AG08396 (cell line): ENCODE measurements at places on chromosomes 11 and 22.

DNA sequence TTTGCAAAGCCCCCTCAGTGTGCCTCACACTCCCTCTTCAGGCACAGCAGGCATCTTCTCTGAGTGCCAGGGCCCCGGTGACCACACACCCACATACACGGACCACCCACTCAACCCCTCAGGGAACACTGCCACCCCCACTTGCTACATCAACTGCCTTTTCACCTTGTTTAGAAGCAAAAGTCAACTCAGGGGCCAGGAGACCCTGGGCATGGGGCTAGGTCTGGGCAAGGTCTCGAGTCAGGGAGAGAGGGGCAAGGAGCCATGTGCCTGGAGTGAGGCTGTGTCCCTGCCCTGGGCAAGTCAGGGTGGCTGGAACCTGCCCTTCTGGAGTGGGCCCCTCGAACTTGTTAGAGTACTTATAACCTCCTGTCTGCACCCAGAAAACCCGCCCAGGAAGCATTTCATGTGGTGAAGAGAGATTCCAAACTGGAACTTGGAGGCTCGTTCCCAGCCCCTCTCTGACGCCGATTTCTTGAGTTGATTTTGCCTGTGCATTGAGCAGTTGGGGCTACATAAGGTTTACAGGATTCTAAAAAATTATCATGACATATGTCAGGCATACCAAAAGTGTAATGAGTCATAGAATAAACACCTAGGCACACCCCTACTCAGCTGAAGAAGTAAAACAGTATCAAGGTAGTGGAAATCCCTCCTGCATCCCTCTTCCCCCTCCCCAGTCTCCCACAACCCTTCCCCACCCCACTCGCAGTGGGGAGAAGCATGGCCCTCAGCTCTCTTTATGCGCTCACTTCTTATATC lies 74.3 kb downstream of the MYEOV start:
- DNase-seq, result no peak

DNA sequence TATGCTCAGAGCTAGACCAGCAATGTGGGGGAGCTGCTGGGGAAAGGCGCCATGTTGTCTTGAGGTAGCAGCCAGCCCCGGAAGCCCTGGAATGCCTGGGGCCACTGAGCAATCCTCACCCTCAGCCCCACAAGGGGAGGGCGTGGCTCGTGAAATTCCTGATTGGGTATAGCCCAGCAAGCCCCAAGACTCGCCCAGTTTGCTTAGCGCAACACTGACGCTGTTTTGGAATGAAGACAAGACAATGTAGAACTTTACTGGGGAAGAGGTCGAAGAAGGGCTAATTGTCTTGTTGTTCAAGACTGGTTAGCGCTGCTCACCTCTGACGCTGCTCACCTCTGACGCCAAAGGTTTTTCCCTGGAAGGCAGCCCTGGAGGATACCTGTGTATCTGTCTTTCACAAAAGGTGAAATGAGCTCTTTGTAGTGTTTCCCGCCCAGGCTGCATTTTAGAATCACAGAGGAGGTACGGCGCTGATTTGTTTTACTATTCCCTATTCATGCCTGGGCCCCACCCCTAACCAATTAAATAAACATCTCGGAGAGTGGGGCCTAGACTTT lies 47.6 kb downstream of the ST3GAL4 start:
- DNase-seq, result no peak

GRCh38 chr22:17213976-17214375 lies 5.3 kb downstream of the ADA2 start:
- DNase-seq, result no peak

GRCh38 chr11:130209954-130210854 lies 50.6 kb downstream of the ST14 start:
- DNase-seq, result peak; percentile 2

- no peak for DNase-seq
Measured at GRCh38 chr11:32273931-32274330, 161.4 kb downstream of the WT1 start.

DNA sequence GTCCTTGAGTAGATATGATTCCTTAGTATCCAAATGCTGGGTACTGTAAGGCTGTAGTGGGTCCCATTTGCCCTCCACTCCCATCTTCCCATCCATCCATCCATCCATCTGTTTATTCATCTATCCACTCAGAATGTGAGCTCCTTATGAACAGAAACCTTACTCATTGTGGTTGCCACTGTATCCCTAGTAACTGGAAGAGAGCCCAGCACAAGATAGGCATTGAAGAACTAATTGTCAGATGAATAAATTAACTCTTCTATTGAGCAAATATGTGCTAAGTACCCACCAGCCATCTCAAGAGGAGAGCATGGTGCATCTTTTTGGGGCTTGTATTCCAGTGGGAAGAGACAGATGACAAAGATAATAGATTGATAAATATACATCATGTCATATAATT lies 86.4 kb upstream of the SEZ6L start:
- no peak for DNase-seq

- DNase-seq, result no peak
Measured at GRCh38 chr22:48101704-48102103, 1339.3 kb downstream of the TBC1D22A start.

DNA sequence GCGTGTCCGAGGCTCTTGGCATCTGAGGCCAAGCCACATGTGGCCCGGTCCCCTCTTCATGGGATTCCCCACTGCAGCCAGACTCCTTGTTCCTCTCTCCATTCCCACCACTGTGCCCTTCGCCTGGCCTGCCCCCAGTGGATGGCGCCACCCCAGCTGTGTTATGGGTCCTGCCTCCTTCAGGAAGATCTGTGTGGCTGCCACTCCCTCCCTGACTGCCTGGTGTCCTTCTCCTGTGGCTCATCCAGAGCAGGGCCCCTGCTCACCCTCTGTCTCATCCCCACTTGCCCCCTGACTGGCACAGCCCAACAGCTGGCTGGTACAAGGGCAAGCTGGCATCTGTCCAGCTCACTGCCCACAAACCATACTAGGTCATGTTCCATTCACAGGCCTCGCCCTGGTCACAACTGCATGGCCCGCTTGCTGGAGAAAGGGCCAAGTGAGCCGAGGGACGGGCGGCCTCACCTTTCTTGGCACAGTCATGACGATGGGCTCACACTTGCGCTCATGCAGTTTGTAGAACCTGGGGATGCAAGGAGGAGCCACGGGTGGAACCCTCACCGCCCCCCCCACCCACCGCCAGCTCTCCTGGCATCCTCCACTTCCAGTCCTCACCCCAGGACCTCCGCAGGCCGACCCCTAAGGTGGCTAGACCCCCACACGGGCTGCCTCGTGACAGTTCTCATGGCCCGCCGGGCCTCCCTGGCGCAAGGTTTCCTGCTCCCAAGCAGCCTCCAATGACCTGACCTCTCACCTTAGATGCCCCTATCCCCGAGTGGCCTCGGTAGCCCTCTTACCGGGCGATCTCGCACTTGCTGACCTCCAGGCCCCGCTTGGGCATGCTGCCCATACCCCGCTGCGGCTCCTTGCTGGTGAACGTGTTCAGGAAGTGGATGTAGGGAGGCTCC lies 2.1 kb upstream of the PTPRCAP start:
- peak; percentile 68 for DNase-seq

DNA sequence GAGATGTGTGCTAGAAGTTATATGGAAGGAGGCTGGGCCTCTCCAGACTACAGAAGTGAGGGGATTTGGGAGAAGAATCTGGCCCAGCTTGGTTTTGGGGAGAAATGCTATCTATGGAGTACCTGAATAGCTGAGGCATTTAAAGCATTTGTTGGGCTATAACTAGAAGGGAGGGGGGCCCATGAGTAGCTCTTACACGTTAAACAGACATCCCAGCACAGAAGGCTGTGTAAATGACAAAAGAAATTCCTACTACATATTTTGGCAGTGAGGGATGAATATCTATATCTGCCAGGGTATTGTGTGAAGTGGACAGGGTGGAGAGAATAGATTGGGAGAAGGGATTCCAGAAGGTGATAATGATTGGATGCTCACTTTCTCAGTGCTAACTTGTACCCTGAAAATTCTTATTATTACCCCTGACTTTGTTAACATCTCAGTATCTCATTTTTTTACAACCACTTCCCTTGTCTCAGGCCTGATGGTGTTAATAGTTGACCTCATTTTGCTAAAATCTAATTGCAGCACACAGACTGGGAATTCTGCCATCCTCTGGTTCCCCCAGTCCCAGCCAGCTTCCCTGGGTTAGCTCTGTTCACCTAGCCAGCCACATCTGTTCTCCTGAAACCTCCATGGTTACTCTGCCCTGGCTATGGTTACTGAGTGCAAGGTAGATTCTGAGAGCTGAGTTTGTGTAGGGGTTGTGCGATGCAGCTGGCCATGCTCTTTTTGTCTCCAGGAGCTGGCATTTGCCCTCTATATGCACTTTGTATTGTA lies 28.8 kb upstream of the RRM1 start:
- DNase-seq, result no peak

DNA sequence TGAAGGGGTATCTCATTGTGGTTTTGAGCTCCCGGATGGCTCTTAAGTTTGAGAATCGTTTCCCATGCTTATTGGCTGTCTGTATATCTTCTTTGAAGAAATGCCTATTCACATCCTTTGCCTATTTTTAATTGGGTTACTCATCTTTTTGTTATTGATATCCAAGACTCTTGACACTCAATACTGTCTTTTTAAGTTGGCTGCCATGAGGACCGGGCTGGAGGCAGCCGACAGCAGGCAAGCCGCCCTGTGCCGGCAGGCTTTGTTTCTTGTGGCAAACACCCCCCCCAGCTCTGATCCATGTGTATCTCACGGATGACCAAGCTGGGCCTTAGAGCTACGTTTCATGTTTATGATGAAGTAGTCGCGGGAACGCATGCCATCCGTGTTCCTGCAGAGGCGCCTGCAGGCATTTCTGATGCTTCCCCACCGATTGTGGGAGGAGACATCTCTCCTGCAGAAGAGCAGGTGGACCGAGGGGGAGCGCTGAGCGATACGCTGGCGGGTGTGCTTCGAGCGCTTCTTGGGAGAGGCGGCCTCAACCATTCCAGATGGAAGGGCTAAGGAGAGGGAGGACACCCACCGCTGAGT lies 95.8 kb downstream of the TBC1D22A start:
- DNase-seq, result no peak

DNA sequence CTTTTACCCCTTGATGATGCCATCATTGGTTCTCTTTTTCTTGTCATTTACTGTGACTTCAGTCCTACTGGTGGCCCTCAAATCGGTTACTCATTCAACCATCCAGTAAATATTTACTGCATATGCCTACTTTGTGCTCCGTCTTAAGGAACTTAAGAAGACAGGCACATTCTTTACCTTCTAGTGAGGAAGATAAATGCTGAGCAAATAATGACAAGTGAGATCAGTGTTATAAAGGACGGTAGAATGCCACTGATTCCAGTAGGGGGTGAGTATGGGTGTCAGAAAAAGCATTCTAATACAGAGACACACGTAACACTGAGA lies 1.6 kb downstream of the ANKRD42 start:
- DNase-seq, result no peak

GRCh38 chr11:133598906-133599305 lies 66.6 kb upstream of the OPCML start:
- no peak for DNase-seq

GRCh38 chr22:24693379-24693778 lies 81.1 kb downstream of the PIWIL3 start:
- peak; percentile 63 for DNase-seq

DNA sequence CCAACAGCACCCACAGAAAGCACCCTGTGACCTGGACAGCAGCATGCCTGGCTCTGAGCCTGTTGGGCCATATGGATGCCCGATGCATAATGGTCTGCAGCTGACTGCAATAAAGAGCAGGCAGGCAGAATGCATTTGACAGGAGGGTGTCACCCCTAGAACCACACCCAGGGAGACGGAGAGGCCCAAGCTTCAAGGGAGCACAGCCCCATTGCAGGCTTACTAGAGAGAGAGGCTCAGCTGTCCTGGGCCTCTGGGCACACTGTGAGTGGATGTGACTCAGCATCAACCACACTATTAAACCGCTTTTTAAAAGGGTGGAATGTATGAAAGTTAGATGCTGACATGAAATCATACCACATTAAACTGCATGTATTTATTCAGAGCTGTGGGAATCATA lies 365.3 kb downstream of the CTTN start:
- DNase-seq, result peak; percentile 77

DNA sequence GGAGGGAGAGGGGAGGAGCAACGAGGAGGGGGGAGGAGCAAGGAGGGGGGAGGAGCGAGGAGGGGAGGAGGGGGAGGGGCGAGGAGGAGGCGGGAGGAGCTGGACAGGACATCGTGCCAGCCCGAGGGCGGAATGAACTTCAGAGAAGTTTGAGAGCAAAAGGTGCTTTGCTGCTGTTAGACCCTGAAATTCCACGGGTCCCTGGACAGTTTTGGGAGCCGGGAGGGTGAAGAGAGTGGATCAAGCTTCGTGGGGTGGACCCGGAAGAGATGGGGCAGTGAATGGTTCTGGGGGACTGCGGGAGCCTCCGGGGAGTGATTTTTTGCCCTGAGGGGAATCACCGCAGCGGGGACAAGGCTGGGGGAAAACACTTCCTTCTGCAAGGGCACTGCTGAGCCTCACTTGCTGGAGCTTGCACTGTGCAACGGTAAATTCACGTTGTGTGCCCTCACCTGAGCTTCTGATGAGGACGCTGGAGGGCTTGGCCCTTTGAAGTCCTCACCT lies 10.7 kb upstream of the NLRP6 start:
- DNase-seq, result no peak

- DNase-seq, result no peak
Measured at GRCh38 chr11:85281550-85281949, 345.6 kb downstream of the DLG2 start.

- DNase-seq, result no peak
Measured at GRCh38 chr22:43435851-43436811, 24.3 kb downstream of the MPPED1 start.

DNA sequence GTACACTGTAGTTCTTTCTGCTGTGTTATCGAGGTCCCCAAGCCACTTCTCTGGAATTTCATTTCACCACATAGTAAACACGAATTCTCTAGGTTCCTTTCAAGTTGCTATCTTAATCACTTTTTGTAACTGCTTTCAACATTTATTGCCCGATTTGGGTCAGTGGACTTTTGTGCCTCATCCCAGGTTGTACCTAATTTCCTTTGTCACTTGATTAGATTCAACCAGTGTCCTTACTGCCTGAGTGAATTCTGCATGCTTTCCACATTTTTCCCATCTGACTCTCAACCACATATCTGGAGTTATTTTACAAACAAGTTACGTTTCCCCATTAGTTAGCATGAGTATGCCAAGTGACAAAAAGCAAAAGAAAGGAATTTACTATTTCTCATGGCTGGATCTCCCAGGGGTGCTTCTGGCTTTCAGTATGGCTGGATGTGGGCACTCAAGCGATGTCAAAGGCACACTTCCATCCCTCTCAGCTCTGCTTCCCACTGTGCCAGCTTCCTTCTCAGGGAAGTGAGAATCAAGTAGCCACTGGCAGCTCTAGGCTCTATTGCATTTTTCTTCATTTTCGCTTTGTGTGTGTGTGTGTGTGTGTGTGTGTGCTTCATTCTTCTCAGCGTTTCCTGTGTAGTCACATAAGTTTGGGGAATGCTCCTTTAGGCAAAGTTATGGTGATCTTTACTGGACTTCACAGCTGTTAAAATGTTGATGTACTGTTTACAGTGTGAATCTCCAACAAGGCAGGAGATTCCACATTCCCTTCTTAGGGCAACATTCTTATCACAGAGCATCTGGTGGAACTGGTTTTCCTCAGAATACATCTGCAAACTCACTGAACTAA lies 128.9 kb downstream of the DBX1 start:
- peak; percentile 66 for DNase-seq

- no peak for DNase-seq
Measured at GRCh38 chr11:10699072-10699471, 5.5 kb upstream of the IRAG1 start.
